ENCODE measurements at places on chromosomes 7 and 10.

- DNase-seq: no peak
These were observed 338.8 kb upstream of the SEMA3D start for GRCh38 chr7:85525676-85526075.

- no peak for DNase-seq
These were observed 328.8 kb upstream of the MAGI2 start for GRCh38 chr7:79782256-79782655.

DNA sequence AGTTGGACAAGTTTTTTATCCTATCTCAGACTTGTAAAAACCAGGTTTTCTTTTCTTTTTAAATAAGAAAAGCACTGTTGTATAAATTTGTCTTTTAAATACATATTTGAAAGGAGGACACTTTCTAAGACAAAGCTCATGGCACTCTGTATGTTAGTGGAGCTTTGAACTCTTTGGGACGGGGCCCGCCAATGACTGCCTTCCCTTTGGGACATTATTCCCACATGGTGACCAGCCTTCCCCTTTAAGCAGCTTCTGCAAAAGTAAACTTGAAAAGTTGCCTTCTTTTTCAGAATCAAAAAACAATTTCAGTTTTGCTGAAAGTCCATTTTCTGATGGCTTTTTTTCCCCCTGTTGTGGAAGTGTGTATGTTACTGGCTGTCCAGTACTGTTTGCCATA lies 1.8 kb downstream of the CUX1 start:
- no peak for DNase-seq

- no peak for DNase-seq
These were observed 62.9 kb upstream of the MXI1 start for GRCh38 chr10:110144507-110144906.

DNA sequence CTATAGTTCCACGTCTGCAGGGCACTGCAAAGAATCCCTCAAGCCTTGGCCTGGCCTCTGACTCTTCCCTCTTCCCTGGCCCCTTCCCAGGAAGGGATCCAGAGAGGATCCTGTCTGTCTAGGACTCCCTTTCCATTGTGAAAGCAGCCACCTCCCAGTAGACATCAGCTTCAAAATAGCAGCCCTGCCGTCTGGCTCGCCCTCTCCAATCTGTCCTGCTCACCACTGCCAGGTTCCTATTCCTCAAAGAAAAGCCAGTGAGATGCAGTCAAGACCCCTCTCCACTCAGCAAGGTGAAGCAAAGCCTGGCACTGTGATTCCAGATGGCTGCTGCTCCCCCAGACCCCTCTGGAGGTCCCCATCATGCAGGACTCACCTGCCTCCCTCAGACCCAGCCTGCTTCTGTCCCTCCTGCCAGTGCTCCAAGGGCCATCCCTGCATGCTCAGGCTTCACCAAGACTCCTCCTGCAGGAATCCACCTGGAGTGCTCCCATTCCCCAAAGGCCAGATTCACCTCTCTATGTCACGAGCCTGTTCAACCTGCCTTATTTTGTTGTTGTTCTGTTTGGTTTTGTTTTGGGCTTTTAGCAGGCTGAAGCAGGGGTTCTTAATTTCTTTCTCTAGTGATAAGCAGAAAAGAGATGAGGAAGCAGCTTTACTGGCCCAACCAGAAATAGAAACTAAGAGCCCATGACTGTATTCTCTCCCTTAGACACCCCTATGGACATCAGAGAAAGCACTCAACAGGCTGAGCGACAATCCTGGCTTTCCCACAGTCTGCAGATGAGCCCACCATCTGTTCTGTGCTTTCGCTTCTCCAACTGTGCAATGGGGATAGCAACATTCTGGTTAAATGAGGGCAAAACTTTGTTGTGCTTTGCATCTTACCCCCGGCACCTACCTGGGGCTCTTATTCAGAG lies 305.1 kb downstream of the GRID1 start:
- DNase-seq: no peak

- DNase-seq: no peak
These were observed 83.7 kb upstream of the AFAP1L2 start for GRCh38 chr10:114487815-114488536.

DNA sequence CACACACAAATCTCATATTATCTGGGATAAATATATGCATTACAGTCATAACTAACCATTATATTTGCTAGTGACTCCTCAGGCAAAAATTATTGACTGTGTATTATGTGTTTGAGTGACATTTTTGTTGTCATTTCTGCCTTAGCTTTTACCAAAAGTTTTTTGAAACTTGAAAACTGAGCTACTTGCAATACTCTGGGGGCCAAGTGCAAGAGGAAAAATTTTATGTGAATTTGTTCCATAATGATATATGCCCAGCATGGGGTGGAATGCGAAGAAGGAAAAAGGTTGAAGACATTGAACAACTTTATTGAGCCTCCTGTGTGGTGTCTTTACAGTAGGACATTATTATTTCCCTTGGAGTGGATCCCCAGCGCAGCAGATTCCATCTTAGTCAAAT lies 176.8 kb upstream of the FERD3L start:
- no peak for DNase-seq

- no peak for DNase-seq
These were observed 120.9 kb downstream of the CRPPA start for GRCh38 chr7:16300361-16300895.

DNA sequence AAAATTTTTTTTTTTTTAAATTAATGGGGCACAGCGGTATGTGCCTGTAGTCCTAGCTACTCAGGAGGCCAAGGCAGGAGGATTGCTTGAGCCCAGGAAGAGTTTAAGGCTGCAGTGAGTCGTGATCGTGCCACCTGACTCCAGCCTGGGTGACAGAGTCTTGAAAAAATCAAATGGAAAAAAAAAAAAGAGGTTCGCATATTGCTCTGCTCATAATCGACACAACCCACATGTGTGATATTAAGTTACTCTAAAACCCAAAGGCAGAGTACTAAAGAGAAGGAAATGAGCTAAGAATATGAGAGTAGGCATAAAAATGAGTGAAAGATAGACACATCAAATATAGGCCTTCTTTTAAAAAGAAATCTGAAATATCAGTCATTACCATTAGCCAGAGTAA lies 66.3 kb downstream of the IGF2BP3 start:
- DNase-seq: no peak

DNA sequence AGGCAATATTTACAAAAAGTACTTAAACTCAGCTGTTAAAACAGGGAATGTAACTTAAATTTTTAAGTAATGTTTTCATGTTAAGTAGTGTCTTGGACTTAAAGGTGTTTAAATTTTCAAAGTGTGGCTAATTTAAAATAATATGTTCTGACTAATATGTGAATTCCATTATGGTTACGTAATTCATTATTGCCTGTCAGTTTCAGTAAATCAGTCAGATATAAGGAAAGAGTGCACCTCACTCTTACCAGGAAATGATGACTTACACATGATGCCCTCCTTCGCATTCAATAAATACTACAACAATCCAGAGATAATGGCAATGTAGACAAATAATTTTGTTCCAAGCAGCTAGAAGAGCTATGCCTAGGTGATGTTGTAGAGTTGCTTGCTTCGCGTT lies 69.0 kb upstream of the WNT16 start:
- DNase-seq: no peak

DNA sequence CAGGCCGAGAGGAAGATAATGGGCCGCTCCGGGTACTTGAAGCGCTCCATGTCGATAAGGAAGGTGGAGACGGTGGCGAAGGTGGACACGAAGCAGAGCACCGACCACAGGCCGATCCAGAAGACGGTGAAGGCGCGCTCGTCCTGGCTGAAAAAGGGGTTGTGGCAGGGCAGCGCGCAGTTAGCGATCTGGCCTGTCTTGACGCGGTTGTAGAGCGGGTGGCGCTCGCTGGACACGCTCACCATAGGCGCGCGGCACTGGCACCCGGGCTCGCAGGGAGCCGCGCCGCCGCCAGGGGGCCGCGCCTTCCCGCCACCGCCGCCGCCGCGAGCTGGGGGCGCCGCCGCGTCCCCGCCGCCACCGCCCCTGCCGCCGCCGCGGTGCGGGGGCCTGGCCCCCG lies 1.6 kb downstream of the FZD8 start:
- DNase-seq: no peak

DNA sequence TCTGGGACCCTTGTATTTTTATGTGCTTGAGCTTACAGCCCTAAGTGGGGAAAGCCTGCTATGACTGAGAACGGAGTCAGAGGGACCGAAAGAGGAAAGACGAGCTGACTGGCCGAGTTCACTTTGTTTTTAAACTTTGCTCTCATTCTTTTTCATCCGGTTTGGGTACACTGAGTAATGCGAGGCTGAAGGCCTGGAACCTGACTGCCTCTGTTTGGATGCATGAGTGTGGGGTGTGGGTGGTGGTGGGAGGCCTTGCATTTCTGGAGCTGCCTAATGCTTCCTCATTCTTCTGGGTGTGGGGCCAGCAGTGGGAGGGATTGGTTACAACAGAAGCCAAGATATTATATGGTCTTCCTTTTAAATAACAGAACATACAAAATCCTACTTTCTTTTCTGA lies 155.5 kb downstream of the BUB3 start:
- DNase-seq: no peak

- DNase-seq: no peak
These were observed 321.5 kb upstream of the ZNF32 start for GRCh38 chr10:43970018-43970698.

GRCh38 chr10:103574097-103575061 lies 80.9 kb downstream of the NEURL1 start:
- DNase-seq: no peak

DNA sequence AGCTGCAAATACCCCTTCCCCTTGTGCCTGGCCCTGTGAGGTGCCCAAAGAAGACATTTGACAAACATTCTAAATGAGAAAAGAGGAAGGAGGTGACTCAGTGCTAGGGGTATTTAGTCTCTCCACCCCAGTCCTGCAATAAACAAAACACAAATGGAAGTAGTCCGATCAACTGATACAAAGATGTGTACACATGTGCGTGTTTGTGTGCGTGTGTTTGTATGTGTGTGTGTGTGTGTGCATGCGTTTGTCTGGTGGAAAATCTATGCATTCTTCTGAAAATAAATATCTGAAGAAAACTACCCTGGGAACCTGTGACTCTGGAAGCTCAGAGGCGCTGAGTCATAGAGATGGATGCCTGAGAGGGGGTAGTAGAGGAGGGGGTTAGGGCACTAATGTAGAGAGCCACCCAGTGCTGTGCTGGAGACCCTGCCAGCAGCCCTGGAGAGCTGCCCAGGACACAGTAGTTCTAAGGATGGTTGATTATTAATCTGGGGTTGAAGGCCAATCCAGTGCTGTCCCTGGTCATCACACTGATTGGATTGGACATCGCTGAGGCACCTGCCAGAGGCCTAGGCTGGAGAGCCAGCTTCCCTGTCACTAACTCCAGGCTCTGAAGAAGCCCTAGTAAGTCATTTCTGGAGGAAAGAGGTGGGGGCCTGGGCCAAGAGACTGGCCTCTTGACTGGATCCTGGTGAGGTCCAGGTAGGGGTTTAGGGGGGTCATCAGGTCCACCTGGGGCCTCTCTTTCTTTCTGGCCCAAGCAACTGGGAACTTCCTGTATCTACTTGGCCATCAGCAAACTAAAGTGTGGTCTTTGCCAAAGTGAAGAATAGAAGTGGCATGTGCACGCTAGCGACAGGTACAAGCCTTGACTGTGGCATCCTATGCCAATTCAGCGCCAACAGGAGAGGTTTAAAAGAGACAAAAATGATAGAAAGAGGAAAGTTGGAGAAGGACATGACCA lies 18.5 kb downstream of the SFTPA1 start:
- no peak for DNase-seq

- DNase-seq: no peak
These were observed 133.4 kb downstream of the JCAD start for GRCh38 chr10:29925771-29926692.

DNA sequence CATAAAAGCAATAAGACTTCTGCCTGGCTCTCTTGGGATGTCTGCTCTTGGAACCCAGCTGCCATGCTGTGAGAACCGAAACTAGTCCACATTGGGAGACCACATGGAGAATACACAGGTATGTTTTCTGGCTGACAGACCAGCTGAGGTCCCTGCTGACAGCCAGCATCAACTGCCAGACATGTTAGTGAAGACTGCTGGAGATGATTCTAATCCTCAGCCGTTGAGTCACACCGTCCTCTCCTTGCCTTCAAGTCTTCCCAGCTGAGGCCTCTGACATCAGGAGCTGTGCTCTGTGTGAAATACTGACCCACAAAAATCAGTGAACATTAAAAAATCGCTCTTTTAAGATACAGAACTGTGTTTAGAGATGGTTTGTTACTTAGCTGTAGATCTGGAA lies 36.9 kb upstream of the AGR2 start:
- DNase-seq: no peak

- no peak for DNase-seq
These were observed 132.7 kb downstream of the JCAD start for GRCh38 chr10:29926693-29927048.

GRCh38 chr10:86312701-86313270 lies 53.8 kb downstream of the GRID1 start:
- no peak for DNase-seq

All from activated T-helper 1 cell treated with anti-CD3 and anti-CD28 coated beads, Interleukin-2, amount 50 U/mL, for 16 hours (primary cell).